Neuronal stem cell (in vitro differentiated cells): ENCODE measurements at places on chromosomes 12 and 14.
A peak's percentile ranks its signal among the peaks of the same experiment; 100 is the strongest.

GRCh38 chr12:124148481-124149273, 146.2 kb upstream of the RFLNA start:
- DNase-seq = no peak

- DNase-seq = no peak
Observed at GRCh38 chr14:69963966-69964365, 84.8 kb downstream of the SMOC1 start.

DNA sequence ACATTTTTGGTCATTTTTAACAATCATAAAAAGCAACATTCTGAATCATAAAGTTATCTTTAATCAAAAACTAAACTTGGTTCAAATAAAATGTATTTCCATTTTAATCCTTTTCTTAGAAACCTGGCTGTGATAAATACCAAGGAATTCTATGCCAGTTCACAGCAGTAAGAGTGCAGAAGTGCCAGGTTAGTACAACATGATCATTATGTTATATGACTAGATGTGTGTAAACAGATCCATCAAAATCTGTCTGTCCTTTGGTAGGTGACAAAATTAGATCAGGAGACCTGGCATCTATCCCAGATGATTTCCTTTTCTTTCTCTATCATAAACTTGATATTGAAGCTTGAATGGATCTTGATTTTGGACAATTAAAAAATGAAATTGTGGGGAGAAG, 200.6 kb upstream of the STXBP6 start:
- no peak for DNase-seq

- DNase-seq = peak; percentile 93
Observed at GRCh38 chr12:124512667-124513296, 54.6 kb downstream of the NCOR2 start.

- DNase-seq = no peak
Observed at GRCh38 chr12:50018968-50019367, 6.3 kb downstream of the RACGAP1 start.

DNA sequence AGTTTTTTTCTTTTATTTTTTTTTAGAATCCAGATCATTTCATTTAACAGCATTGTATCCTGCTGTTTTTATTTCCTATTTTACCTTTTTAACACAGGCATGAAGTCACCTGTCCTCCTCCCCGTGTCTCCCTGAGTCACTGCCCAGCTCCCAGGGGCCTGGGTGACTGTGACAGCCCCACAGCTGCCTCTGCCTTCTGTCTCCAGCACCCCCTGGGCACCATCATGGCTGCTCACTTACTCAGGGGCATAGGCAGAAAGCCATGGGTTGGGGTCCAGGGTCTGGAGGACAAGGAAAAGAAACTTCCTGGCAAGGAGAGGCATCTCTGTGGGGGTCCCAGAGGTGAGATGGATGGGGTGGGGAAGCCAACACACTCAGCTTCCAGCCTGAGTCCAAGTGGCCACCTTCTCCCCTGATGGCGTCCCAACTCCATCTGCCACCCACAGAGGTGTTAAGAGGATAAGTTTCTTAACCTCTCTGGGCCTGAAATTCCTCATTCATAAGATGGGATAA, 25.3 kb downstream of the TMEM63C start:
- no peak for DNase-seq

- DNase-seq = peak; percentile 46
Observed at GRCh38 chr12:16385782-16386646, 38.6 kb downstream of the MGST1 start.

DNA sequence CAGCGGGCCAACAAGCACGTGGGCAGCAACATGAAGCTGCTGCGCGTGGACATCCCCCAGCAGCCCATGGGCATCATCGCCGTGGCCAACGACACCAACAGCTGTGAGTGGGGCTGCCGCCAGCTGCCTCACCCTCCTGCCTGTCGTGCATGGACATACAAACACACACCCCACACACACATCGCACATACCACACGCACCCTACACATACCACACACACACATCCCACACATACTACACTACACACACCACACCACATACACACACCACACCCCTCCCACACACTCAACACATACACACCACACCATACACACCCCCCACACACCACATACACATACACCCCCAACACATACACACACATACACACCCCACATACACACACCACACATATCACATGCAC, 25.2 kb upstream of the NXPH4 start:
- no peak for DNase-seq

DNA sequence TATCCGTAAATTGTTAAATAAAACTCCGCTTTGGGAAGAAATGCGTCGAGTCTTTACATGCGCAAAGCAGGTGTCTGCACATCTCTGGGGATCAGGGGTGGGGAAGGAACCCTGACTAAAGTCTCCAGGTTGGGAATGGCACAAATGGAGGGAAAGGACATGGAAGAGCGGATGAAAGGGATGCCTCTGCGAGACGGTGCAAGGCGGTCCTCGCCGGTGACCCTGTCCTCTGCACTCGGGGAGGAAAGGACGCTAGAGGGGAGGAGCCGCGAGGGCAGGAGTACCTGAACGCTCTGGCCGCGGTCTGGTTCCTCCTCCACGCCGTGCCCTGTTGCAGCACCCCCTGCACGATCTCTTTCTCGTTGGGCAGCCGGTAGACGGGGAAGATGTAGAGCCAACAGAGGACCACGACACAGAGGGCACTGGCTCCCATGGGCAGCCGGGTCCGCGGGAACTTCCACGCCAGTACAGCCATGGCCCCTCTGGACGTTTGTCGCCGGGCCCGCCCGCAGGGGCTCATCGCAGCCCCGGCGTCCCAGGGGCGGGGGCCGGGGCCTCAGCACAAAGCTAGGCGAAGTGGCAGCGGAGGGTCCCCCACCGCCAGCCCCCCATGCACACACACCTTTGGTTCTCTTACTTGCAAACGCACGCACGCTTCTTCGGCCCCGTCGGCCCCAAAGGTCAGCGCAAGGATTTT, 646 bp downstream of the ST8SIA1 start:
- DNase-seq = no peak

- no peak for DNase-seq
Observed at GRCh38 chr12:9702255-9702654, 30.6 kb downstream of the CLECL1 start.

- DNase-seq = no peak
Observed at GRCh38 chr12:83157604-83158003, 470.9 kb downstream of the TMTC2 start.

DNA sequence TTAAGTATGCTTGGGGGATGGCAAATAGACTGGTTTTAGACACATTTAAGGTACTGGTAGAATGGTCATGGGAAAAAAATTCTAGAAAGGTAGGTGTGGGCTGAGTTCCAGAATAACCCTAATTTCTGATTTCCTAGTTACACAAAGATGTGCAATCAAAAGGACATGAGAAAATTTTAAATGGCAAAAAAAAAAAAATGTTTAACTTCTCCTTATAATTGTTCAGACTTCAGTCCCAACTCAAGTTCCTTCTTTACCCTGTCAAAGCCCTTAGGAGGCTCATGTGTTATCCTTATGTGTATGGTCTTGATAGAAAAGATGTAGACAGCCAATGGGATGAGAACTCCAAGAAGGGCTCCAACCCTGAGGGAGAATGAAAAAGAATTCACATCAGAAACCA, 153.3 kb upstream of the PLEKHG7 start:
- DNase-seq = no peak

DNA sequence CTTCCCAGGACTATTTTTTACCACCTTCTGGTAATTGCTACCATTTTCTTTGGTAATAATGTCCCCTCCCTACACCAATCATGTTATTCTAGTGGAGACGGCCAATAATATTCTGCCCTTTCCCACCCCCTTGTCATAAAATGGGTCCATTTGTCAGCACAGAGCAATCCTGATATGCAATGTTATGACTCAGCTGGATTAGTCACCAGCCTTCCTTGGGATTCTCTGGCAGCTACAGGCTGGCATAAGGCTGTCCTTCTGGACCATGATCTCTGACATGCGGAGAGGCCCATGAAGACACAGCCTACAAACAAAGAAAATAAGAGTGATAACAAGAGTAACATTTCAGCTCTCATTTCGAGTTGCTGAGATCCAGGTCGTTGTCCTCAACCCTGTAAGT, 222.0 kb upstream of the CPNE8 start:
- no peak for DNase-seq

- no peak for DNase-seq
Observed at GRCh38 chr12:89968151-89968700, 259.6 kb upstream of the ATP2B1 start.

DNA sequence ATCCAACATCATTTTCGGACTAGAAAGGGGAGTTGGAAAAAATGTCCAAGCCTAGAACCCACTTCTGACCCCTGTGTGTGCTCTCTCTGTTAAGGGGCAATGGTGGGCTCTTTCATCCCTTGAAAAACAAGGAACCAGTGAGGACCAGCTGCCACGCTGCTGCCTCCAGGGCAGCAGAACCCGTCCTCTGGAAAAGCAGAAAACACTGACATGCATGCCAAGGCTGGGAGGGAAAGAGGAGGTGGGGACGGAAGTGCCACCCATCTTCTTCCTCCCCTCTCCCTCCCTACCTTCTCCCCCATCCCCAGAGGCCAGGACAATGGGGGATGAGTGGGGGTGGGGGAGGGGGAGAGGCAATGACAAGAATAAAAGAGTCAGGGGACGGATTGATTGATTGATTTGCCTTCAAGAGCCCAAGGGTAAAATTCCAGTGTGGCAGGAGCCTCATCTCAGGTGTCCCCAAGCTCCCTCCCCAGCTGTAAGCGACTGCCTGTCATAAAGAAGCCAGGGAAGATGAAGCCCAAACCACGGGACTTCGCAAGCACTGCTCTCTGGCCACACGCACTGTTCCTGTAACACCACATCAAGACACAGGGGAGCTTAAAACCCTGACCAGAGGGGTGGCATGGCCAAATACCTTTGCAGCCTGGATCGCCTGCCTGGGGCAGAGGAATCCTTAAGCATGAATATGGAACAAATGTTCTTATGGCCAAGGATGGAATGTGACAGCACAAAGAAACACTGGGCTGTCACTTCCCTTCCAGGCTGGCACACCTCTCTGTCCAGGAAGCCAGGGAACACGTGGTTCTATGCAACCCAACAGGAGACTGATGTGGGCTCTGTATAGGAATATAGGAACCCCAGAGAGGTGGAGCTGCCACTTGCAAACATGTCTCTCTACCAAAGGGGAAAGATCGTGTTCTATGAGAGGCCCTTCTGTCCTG, 38.9 kb upstream of the BDKRB2 start:
- no peak for DNase-seq

- no peak for DNase-seq
Observed at GRCh38 chr12:80912901-80913770, 24.6 kb downstream of the LIN7A start.

DNA sequence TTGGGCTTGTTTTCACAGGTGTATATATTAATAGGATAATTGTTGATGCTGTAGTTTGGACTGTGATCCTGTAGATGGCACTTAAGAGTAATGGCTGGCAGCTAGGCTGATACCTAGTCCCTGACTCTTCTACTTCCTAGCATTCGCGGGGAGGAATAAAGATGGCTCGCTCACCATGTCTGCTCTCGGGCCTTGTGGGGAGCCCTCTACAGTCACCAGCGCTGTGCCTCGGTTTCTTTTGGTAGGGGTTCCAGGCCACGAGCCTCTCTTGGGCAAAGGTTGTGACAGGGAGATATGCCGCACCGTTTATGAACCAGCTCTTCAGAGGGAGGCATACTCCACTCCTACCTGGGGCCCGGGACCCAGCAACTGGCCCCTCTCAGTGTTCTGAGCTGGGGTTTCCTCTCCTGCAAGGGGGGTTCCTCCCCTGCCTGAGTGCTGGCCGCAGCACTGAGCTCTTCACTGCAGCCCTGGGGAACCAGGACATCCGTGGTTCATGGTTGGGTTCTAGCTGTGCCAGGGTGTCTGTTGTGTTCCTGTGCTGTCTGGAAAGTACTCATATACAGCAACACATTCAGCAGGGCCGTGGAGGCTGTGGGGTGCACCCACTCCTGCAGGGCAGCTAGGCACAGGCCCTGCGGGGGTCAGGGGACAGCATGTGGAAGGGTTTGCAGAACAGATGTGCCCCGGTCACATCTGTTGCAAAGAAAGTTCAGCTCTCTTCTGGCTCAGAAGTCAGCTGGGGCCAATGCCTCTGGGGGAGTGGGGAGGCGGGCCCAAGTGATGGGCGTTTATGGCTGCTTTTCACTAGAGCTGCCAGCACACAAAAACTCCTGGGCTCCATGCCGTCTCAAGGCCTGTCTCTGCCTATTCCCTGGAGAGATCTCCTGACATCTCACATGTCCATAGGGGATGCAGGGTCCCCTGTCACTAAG, 147.9 kb downstream of the PPFIA2 start:
- DNase-seq = no peak

- no peak for DNase-seq
Observed at GRCh38 chr14:23787436-23787835, 151.3 kb downstream of the DHRS2 start.

- DNase-seq = no peak
Observed at GRCh38 chr12:84964048-84964447, 51.4 kb upstream of the SLC6A15 start.

DNA sequence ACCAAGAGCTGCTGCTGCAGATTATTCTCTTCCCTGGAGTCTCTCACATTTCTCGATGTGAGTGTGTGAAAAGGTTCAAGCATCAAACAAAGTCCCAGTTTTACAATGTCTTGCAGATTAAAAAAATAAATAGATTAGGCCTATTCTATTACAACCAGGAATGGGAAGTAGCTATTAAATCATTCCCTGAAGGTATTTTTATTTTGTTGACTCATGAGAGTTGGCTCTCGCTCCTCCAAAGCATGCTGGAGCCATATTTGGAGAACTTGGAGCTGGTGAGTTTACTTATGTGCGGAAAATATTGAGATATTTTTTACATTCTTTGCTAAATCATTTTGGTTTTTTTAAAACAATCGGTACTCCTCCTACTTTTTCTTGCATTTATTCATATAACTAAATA, 572.3 kb downstream of the ETNK1 start:
- DNase-seq = no peak

DNA sequence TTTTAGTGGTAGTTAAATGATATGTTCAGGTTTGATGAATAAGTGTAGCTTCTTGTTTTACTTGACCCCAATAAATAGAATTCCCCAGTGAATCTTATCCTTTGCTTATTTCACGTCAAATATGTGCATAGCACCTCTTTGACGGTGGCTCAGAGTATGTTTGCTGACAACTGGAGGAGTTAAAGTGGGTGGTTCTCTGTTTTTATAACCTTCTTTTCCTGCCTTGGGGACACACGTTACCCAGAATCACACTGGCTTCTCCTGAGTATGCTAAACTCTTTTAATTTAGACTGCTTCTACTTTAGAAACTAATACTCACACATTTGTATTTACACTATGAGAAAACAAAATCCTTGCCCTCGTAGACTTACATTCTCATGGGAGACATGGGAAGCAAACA, 62.3 kb downstream of the TMTC2 start:
- no peak for DNase-seq

DNA sequence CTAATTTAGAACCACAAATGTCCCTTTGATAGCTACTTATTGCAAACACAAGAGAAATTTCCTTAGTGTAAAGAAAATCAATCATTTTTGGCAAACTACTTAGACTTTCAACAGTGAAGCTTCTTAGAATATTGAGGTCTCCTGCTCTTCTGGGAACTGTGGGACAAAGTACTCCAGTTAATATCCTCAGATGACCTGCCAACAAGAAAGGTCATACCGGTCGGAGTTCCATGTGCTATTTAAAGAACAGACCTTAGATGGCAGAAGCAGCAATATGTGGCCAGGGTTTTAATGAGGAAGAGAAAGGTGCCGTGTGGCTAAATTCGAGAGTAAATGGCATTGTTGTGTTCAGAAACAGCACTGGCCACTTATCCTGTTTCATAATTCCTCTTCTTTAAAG, 114.7 kb upstream of the AMIGO2 start:
- no peak for DNase-seq

GRCh38 chr14:60303745-60304144, 54.7 kb downstream of the PPM1A start:
- no peak for DNase-seq

GRCh38 chr14:52740751-52741150, 10.8 kb downstream of the STYX start:
- DNase-seq = no peak

- DNase-seq = peak; percentile 77
Observed at GRCh38 chr12:108468196-108468968, 46.7 kb upstream of the FICD start.
